Stimulated activated naive CD8-positive, alpha-beta T cell treated with anti-CD3 and anti-CD28 coated beads, Interleukin-15, amount 100 ng/mL, for 72 hours (primary cell): ENCODE measurements at places on chromosomes 2 and 18.

GRCh38 chr18:23772327-23773024 lies 83.2 kb downstream of the LAMA3 start:
- DNase-seq, result no peak

DNA sequence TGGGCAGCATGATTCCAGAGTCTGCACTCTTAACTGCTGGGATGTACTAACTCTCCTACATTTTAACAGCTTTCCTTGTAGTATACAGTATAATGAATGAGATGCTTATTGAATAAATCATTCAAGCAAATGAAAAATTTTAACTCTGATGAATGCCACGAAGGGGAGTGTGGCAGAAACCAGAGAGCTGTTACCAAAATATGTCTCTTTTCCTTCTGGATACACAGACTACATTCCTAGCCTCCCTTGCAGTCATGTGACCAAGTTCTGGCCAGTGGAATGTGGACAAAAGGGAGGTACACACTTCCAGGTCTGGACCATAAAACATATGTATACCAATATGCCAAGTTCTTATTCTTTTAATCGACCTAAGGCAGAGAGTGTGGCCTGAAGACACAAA lies 1.7 kb upstream of the EML4 start:
- DNase-seq, result no peak

DNA sequence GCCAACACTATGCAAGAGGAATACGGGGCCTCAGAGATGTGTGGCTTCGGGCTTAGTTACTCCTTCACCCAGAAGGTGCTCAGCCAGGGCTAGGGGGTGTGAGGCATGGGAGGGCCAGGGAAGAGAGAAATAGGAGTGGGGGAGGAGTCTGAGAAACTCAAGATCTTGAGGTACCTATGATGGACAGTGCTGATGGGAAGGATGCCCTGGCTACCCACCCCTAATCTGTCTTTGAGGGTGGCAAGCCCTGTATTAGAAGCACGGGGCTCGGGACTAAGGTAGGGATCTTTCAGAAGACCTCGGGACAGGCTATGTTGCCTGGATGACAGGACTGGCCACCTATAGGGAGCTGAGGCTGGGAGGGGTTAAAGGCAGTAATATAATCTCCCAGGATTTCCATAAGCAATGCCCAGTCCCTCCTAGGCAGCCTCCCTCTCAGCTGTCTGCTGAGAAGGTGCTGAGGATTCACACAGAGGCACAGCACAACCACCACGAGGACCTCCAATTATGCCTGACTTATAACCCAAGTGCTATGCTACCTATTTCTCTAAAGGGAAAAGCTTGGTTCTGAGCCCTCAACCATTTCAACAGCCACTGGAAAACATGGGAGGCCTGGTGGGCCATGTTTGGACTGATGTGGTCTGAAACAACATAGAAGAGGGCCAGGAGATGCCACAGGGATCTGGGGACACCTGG lies 23.3 kb downstream of the MTHFD2 start:
- DNase-seq, result no peak

GRCh38 chr2:174878537-174879147 lies 114.4 kb upstream of the CHRNA1 start:
- DNase-seq, result no peak

DNA sequence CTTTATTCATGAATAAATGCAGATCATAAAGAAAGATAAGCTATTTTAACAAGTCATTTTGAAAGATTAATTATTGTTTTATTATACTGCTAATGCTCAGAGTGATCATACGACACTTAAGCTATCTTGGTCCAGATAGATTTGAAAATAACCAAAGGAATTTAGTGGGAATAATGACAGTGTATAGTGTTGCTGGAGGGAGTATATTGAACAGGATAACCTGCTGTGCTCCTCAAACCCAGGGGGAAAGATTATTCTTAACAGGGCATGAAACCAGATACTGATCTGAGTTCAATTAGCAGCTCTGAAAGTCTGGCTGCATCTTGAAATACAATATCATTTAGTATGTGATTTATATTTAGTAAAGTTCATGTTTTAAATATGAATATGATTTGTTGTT lies 216.3 kb upstream of the ITGA4 start:
- DNase-seq, result no peak

- DNase-seq, result no peak
These were observed 163.0 kb upstream of the NOSTRIN start for GRCh38 chr2:168639441-168639898.

- no peak for DNase-seq
These were observed 238.3 kb upstream of the RASGRP3 start for GRCh38 chr2:33238111-33238510.

GRCh38 chr2:179622112-179622511 lies 239.3 kb downstream of the ZNF385B start:
- no peak for DNase-seq
